ENCODE measurements at places on chromosomes 1 and 21.
A peak's percentile ranks its signal among the peaks of the same experiment; 100 is the strongest.

- DNase-seq, result no peak
Observed at GRCh38 chr1:156899956-156900718, 6.6 kb downstream of the PEAR1 start.

- DNase-seq, result no peak
Observed at GRCh38 chr21:27352885-27353284, 386.0 kb upstream of the ADAMTS5 start.

GRCh38 chr1:103788377-103788776, 38.7 kb downstream of the AMY1C start:
- peak; percentile 28 for DNase-seq

- no peak for DNase-seq
Observed at GRCh38 chr1:215957663-215958062, 390.6 kb downstream of the KCTD3 start.

DNA sequence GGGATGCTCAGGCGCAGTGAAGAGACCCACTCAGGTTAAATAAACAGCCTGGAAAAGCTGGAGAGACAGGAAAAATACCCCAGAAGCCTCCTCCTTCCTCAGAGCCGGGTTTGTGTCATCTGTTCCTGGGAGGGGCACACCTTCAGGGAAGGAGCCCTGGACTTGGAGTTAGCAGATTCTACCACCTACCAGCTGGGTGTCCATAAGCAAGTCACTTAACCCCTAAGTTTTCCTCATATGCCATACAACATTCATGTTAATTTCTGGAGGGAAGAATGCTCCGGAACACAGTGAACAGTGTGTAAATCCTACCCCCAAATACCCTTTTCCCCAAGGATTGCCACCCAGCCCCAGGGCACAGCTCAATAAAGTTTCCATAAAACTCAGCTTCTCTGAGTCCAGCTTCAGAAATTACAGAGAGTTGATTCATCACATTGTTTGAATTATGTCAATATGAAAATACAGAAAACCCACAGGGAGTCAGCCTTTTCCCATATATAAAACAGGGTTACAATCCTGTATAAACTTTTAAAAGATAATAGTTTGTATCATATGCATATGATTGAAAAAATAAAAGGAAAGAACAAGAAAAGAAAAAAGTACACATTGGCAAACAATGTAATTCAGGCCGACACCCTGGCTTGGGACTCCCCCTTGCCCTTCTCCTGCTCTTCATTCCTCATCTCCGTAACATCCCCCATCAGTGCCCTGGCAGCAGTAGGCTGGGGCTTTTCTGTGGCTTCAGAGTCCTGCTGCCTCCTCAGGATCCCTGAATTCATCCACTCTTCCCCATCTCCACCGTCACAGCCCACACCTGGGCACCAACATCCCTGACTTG, 291.8 kb upstream of the USP24 start:
- no peak for DNase-seq

DNA sequence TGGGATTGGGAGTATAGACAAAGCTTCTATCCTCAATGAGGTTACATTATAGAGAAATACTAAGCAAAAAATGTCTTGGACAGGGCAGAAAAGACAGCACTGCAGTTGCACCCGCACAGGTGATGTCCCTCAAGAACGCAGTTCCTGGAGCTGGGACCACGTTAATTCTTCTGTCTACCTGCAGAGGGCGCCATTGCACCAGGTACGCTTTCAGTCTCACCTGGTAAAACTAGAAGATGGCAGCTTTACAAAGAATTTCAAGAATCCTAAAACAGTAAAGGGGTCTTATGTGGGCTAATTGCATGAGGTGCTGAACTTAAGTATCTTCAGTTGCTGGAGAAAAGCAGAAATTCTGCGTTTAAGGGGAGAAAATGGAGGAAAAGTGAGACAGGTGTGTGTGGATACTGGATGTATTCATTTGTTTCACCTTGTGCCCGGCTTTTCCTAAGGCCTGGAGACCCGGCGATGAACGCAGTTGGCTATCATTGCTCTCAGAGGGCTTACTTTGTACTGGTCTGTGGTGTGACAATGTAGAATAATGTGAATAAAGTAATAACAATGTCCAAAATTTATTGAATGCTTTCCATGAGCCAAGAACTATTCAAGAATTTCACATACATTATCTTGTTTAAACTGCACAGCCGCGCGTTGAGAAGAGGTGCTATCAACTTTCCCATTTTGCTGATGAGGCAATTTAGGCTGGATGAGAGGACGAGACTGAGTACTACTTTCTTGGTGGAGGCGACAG, 276.3 kb upstream of the GREM2 start:
- peak; percentile 55 for DNase-seq

GRCh38 chr1:5480906-5481305, 511.3 kb downstream of the NPHP4 start:
- no peak for DNase-seq

Data from NCI-H1105 treated with DMSO at 0.1 percent for 48 hours (cell line).